ENCODE measurements at places on chromosomes 3 and 15.

DNA sequence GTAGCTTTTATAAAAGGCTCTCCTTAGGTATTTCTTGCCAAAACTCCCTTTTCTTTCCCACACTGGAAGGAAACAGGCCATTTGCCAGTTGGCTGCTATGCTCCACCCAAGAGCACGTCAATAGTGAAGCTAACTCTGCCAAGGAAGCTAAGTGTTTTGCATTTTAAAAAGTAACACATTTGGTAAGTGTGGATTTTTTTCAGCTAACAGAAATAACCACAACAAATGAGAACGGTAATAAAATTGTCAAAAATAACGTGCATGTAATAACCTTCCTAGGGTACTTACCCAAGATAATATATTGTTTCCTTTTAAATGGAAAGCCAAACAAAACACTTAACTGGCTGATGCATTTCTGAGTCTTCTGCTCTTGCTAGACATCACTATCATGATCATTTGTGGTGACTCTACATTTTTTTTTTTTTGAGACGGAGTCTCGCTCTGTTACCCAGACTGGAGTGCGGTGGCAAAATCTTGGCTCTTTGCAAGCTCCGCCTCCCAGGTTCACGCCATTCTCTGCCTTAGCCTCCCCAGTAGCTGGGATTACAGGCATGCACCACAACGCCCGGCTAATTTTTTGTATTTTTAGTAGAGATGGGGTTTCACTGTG, 4.6 kb downstream of the DPP8 start:
- no peak for DNase-seq

DNA sequence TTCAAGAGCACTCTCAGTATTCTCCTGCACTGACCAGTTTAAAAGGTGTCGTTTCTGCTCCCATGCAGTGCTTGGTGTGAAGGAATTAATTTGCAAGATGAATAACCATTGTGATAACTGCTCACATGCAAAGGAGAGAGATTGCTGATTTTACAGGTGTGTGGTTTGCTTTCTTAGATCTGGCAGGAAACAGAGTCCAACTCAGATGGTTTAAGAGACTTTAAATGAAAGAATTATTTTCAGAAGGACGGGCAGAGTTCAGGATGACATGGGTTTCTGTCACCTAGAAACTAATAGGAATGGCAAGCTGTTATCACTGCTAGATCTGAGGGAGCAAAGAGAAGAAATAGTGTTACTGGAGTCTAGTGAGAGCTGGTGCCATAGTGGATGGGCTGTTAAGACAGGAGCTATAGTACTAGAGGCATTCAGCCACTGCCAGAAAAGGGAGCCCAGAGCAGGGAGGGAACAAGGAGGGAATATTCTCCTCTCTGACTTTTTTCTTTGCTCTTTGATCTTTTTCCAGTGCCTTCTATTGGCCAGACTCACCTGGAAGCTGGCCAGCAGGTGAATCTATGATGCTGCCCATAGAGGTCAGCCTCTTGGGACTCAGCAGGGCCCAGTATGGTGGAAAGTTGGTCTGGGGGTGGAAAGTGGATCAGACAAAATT, 14.9 kb downstream of the ATXN7 start:
- no peak for DNase-seq

DNA sequence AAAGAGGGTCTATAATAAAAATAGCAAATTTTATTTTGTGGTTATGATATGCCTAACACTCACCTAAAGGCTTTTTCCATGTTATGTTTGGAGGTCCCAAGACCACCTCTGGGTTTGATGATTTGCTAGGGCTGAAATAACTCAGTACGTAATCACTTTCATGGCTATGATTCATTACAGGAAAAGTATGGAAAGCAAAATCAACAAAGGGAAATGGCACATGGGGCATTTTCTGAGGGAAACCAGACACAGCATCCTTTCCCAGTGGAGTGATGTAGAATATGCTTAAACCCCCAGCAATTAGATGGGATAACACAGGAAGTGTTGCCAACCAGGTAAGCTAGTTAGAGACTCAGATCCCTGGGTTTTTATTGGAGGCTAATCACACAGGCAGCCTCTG, 701.6 kb upstream of the CBLB start:
- no peak for DNase-seq

DNA sequence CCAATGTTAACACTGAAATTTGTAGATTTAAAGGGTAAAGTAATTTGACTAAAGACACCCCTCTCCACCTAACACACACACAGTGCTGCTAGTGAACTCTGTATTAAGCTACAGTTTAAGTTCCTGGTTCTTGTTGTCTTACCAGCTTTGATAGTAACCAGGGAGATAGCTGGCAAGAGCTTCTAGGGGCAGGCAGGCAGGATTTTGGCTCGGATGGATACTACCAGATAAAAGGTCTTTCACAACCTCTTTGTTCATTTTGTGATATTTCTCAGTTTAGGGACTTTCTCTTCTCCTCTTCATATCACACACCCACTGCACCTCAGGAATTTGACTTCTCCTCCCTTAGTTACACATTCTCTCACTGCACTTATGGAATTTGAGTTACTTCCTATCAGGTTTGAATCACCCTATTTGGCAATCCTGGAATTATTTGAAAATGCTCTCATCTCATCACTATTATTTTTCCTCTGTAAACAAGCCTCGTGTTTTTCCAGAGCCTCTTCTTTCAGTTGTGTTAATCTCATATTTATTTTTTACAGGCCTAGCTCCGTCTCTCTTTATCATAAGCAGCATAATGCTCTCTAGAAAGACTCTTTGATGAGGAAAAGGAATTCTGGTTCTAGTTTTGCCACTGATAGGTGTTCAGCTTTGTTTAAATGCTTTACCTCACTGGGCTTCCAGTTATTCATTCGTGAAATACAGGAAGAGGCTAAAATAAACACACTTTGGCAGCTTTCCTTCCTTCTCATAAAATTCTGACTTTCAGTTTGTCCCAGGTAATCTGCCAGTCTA, 23.0 kb upstream of the CLDN1 start:
- DNase-seq: no peak

DNA sequence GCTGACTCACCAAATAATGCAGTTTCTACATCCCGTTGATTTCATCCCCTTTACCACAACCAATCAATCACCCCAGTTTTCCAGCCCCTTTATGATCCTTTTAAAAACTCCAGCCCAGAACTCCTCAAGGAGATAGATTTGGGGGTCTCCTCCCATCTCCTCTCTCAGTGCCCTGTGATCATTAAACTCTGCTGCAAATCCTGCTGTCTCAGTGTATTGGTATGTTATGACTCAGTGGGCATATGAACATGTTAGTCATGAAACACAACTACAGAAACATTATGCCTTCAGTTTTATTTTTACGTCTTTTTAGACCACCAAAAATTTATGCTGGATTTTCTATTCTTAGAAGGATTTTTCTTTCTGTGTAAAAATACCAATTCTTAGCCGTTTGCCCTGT, 213.7 kb downstream of the DIPK2A start:
- DNase-seq: no peak

DNA sequence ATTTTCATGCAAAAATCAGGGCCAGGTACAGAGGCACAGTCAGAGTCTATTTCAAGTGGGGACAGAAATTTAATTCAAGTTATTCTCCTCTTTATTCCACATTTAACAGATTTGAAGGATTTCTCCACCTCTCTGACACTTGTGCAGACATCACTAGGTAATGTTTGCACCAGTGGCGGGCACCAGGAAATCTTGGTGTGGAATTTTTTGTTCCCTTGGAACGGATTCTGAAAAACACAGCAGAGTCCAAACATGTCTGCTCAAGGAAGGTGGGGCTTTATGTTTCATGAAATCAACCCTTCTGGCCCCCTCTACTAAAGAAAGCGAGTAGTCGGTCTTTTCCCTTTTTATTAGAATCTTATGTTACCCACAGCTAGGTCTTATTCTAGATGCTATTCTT, 271.2 kb upstream of the MDFIC2 start:
- no peak for DNase-seq

- peak; percentile 50 for DNase-seq
These were observed 29.3 kb upstream of the SH3BP5 start for GRCh38 chr3:15361494-15362214.

- DNase-seq: no peak
These were observed 24.1 kb upstream of the ARPIN start for GRCh38 chr15:89936786-89937265.

DNA sequence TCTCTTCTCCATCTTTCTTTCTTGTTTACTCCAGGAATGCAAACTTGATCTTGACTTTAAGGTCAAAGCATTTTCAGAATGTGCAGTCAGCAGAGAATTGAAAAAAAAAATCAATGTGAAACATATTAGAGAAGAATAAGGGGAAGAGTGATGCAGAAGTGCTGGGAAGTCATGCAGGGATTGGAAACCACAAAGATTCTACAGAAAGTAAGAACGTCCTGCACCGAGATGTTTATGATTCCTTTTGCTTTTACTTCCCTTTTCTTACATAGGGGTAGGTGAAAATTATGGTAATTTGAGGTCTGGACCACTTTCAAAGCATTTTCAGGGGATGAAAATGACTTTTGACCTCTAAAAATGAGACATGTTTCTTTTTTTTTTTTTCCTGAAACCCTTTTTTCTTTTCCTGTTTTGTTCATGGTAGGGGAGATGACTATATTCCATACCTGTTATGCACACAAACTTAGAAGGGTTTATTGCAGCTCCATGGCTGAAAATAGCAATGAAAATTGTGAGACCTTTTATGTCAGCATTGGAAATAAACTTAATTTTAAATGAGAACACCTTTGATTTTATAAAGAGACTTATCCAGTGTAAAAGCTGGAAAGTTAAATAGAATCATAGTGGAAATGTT, 623.5 kb upstream of the TBL1XR1 start:
- DNase-seq: no peak

DNA sequence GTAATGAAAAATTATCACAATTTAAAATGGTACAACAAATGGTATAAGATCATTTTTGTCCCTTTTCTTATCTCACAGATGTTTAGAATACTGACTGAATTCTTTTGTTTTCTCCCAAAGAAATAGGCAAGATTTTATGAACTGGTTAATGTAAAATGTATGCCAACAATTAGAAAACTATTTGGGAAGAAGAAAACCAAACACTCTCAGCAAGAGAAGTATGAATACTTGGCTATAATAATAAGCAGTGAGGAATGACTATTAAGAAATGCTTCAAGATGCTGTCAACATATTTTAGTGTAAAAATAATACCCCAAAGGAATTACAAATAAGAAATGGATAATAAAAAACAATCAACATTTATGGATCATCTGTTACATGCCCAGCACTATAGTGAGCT, 18.5 kb downstream of the SHQ1 start:
- DNase-seq: no peak

- no peak for DNase-seq
These were observed 13.7 kb downstream of the CCR8 start for GRCh38 chr3:39343076-39343717.

- no peak for DNase-seq
These were observed 70.3 kb downstream of the ARNT2 start for GRCh38 chr15:80474224-80475215.

GRCh38 chr3:4493941-4494894, 1.1 kb downstream of the ITPR1 start:
- DNase-seq: peak; percentile 37

DNA sequence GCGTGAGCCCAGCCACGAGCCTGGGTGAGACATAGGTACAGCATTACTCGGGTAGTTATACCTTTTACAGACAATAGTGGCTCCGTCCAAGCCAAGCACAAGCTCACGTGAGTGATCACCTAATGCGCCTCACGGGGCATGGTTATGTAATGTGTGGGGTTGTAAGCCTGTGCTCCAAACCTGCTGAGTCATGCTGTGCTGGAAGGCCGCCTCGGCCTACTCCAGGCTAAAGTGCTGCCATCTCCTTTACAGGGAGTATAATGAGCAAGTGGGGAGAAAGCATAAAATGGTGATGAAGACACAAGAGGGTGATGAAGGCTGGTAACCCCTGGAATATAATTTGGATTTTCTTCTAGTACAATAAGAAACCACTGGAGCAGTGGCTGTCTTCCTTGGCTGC, 175.8 kb upstream of the STT3B start:
- no peak for DNase-seq

GRCh38 chr3:157713101-157713500, 209.9 kb upstream of the VEPH1 start:
- no peak for DNase-seq

GRCh38 chr3:73192036-73192738, 130.7 kb downstream of the EBLN2 start:
- DNase-seq: no peak

DNA sequence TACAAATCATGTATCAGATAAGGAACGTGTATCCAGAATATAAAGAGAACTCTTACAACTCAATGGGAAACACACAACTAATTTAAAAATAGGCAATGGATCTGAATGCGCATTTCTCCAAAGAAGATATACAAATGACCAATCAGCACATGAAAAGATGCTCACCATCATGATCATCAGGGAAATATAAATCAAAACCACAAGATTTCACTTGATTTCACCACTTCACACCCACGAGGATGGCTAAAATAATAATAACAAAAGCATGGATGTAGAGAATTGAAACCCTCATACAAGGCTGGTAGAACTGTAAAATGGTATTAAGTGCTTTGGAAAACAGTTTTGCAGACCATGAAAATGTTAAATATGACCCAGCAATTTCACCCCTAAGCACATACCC, 26.7 kb upstream of the SLC12A8 start:
- DNase-seq: no peak

DNA sequence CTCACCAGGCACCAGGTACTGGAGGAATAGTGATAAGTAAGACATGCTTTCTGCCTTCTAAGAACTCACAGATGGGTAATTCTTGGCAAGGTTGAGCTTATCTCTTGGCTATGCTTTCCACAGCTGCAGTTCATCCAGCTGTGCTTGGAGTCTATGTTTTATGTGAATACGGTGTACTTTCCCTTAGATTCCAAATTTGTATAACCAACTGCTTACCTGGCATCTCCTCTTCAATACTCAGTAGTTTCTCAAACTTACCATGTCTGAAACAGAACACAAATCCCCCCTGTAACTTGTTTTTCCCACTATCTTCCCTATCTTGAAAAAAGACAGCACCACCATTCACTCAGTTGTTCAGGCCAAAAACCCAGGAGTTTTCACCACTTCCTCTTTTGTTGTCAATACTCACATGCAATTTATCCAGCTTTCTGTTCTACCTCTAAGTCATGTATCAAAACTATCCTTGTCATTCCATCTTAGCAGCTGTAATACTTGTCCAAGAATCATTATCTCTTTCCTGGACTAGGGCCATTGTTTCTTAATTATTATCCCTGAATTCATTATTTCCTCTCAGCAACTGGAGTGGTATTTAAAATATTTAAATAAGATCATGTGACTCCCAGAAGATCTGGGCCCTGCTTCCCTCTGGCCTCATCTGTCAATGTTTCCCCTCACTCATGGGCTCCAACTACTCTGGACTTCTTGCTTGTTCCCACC, 32.6 kb downstream of the COL6A5 start:
- no peak for DNase-seq

GRCh38 chr15:38195191-38195901, 57.3 kb upstream of the SPRED1 start:
- DNase-seq: no peak

DNA sequence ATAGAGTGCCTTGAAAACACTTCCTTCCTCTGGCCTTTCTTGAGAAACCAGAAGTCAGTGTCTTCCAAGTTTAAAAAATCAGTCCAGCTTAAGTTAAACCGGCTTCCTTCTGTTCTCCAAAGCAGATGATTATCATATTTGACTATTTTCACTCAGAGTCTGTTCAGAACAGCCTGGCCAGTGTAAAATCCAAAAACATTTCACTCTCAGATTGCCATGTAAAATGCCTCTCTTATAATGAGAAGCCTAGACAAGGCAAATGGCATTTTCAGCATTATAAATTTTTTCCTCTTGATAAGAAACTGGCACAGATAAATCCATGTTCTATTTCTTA, 193.5 kb downstream of the TNIK start:
- DNase-seq: no peak

GRCh38 chr3:9331171-9331570, 31.7 kb upstream of the THUMPD3 start:
- DNase-seq: no peak

GRCh38 chr3:98793971-98794370, 30.8 kb downstream of the ST3GAL6 start:
- no peak for DNase-seq
